GM23248 (cell line): ENCODE measurements at places on chromosomes 6 and 20.

GRCh38 chr20:12902992-12903391, 105.8 kb upstream of the SPTLC3 start:
- DNase-seq: no peak
- no peaks in the 10 kb centered on the region for H3K4me1 ChIP-seq
- no peak overlapping the region for H3K27ac ChIP-seq
- no peak overlapping the region for H3K4me3 ChIP-seq
- H3K36me3 ChIP-seq: no peaks in the 10 kb centered on the region
- H3K27me3 ChIP-seq: no peaks in the 10 kb centered on the region

DNA sequence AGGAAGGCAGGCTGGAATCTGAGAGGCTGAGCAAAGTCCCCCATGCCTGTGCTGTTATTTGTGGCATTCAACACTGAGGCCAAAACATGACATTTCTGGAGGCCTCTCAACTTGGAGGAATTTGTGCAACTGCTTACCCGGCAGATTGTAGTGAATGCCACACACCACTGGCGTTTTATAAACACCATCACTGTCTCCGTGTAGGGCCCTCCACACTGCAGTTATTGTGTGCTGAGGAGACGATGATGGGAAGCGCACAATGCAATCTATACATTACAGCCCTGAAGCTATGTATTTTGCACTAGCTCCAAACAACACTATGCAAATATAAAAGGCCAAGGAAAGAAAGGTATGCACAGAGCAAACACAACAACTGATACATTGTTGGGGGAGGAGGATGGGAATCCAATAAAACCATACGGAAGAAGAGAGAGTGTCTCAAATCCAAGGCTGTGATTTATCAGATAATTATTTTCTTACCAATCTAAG, 106.5 kb downstream of the SMLR1 start:
- peak overlapping the region; percentile 24 for H3K4me3 ChIP-seq
- peak overlapping the region; percentile 16; the same call in 1 of the 2 replicates for H3K27ac ChIP-seq
- DNase-seq: peak; percentile 67
- no peaks in the 10 kb centered on the region for H3K36me3 ChIP-seq

DNA sequence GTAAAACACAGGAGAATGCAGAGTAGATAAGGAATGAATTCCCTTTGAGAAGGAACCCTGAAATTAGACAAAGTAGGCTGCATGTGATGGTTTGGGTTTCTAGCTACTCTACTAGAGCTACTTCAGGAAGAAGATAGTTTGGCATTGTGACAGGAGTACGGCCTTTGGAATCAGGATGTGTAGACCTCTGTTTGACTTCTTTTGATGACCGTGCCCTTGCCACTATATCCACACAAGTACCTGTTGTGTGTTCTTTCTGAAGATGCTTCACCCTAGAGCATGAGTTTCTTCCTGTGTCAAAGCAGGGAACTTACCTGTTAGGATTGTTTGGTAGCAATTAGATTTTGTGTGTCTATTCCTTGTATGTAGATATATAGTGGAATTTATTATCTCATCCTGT, 41.7 kb downstream of the CD2AP start:
- no peaks in the 10 kb centered on the region for H3K36me3 ChIP-seq
- no peaks in the 10 kb centered on the region for H3K27me3 ChIP-seq
- H3K4me3 ChIP-seq: no peak overlapping the region
- H3K27ac ChIP-seq: no peak overlapping the region
- DNase-seq: no peak

- H3K27me3 ChIP-seq: peaks cover 56% of the 10 kb centered on the region
- peak overlapping the region; percentile 60 for H3K4me3 ChIP-seq
- no peak overlapping the region for H3K27ac ChIP-seq
- H3K36me3 ChIP-seq: no peaks in the 10 kb centered on the region
- DNase-seq: peak; percentile 39
Observed at GRCh38 chr6:170291271-170292110, 613 bp upstream of the DLL1 start.

- no peaks in the 10 kb centered on the region for H3K36me3 ChIP-seq
- no peak for DNase-seq
- H3K4me1 ChIP-seq: no peaks in the 10 kb centered on the region
- H3K27ac ChIP-seq: no peak overlapping the region
Observed at GRCh38 chr20:38345643-38346042, 639 bp upstream of the LBP start.

DNA sequence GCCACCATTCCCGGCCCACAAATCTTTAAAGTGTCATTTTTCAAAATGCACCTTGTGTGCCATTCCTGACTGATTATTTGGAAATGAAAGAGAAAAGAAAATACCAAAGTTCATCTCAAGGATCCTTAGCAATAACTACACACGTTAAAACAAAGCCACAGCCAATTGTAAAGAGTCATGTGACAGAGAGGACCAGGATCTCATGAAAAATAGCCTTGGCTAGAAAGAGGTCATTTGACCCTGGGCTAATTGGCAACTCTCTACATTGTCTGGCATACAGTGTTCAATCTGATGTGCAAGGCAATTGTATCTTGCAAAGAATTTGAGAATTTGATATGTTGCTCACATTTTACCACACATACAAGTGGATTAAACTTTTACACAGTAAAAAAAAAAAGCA, 31.6 kb upstream of the HLA-G start:
- H3K36me3 ChIP-seq: no peaks in the 10 kb centered on the region
- peaks cover 10% of the 10 kb centered on the region; the same call in 1 of the 2 replicates for H3K27me3 ChIP-seq
- DNase-seq: no peak
- no peak overlapping the region for H3K27ac ChIP-seq
- H3K4me3 ChIP-seq: no peak overlapping the region

DNA sequence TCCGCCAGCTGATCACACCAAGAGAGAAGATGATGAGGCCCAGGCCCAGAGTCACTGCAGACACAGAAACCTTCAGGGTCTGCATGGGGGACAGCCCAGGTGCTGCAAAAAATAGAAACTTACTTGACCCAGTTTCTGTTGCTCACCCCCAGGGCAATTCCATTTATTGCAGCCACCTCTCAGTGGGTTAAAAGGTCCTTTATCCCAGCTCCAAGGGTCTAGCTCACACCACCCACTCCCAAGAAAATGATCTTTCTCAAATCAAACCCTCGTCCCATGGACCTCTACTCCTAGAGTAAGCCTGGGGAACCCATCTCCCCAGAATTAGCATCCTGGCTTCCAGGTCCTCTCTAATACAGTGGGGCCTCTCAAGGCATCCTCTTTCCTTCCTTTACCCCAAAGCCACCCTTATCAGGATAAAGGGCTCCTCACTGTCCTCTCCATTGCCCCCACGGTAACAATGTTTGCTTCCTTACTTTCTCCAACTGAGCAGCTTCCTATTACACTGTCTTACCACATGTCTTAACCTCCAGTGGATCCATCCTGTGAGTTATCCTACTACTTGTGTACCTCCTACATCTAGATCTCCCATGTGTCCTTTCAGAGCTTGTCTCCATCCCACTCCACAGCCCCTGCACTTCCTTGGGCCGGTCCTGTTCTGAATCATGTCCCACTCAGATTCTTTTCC, 5.1 kb downstream of the HLA-DMB start:
- no peaks in the 10 kb centered on the region for H3K36me3 ChIP-seq
- H3K27me3 ChIP-seq: no peaks in the 10 kb centered on the region; the same call in none of the 2 replicates
- no peak overlapping the region for H3K4me3 ChIP-seq
- no peak for DNase-seq
- no peak overlapping the region for H3K27ac ChIP-seq
- no peaks in the 10 kb centered on the region for H3K4me1 ChIP-seq

GRCh38 chr6:12482386-12483375, 192.5 kb downstream of the EDN1 start:
- H3K27me3 ChIP-seq: no peaks in the 10 kb centered on the region
- no peaks in the 10 kb centered on the region for H3K36me3 ChIP-seq
- DNase-seq: no peak

DNA sequence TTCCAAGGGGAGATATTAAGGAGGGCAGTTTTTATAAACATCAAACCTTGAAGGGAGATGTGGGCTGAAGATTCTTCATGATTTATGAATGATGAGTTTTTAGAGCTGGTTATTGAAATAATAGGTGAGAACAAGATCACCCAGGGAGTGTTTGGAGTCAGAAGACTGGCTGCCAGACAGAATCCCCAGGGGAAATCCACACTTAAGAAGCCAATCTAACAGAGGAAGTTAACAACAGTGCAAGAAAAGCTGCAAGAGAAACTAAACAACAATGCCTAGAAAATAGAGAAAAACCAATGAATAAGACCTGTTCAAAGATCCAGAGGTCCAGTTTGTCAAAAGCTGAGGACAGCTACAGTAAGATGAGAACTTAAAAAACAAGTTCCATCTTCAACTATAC, 167.9 kb upstream of the MAN1A1 start:
- no peak for DNase-seq
- H3K36me3 ChIP-seq: no peaks in the 10 kb centered on the region
- H3K4me1 ChIP-seq: 0 out of 2 replicates have a peak, but pooled peaks cover 2% of the 10 kb centered on the region
- no peaks in the 10 kb centered on the region for H3K27me3 ChIP-seq

DNA sequence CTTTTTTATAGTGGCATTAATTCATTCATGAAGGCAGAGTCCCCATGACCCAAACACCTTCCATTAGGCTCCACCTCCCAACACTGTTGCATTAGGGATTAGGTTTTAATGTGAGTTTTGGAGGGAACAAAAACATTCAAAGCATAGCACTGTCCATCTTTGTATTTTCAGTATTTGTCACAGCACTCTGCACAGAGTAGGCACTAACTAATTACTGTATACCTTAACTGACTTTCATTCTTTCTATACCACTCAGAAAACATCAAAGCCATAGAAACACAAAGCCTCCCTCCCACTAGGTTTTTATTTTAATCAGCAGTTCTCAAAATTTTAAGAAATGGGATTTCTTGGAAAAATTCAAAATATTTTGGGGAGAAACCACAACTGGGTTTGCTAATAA, 21.8 kb upstream of the AHI1 start:
- no peak overlapping the region for H3K27ac ChIP-seq
- H3K4me3 ChIP-seq: no peak overlapping the region
- no peaks in the 10 kb centered on the region for H3K36me3 ChIP-seq
- no peaks in the 10 kb centered on the region for H3K27me3 ChIP-seq
- H3K4me1 ChIP-seq: 0 out of 2 replicates have a peak, but pooled peaks cover 3% of the 10 kb centered on the region
- no peak for DNase-seq

DNA sequence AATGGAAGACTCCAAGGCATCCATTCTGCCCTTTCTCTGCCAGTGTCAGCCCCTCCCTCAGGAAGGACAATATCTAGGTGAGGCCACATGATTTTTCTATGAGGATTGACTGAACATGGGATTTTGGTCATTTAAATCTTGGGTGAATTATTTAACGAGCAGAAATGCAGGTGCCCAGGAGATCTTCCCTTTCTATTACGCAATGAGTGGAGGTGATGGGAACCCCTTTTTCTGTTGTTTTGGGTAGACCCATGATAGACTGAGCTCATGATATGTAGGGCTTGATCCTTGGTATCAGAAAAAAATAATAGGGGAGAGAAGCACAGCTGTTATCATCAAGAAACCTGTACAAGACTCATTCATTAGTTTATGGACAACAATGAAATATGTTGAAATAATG, 112.6 kb upstream of the SPTLC3 start:
- no peak for DNase-seq
- no peaks in the 10 kb centered on the region for H3K4me1 ChIP-seq
- H3K27ac ChIP-seq: no peak overlapping the region
- H3K27me3 ChIP-seq: no peaks in the 10 kb centered on the region; the same call in 1 of the 2 replicates
- H3K36me3 ChIP-seq: no peaks in the 10 kb centered on the region

- no peak overlapping the region for H3K27ac ChIP-seq
- peaks cover 14% of the 10 kb centered on the region; the same call in 1 of the 2 replicates for H3K4me1 ChIP-seq
Observed at GRCh38 chr6:18506382-18507017, 119.3 kb downstream of the RNF144B start.

GRCh38 chr6:169677096-169677495, 24.7 kb downstream of the WDR27 start:
- H3K4me1 ChIP-seq: no peaks in the 10 kb centered on the region
- no peaks in the 10 kb centered on the region for H3K27me3 ChIP-seq
- no peak overlapping the region for H3K27ac ChIP-seq
- no peak overlapping the region for H3K4me3 ChIP-seq
- DNase-seq: no peak

DNA sequence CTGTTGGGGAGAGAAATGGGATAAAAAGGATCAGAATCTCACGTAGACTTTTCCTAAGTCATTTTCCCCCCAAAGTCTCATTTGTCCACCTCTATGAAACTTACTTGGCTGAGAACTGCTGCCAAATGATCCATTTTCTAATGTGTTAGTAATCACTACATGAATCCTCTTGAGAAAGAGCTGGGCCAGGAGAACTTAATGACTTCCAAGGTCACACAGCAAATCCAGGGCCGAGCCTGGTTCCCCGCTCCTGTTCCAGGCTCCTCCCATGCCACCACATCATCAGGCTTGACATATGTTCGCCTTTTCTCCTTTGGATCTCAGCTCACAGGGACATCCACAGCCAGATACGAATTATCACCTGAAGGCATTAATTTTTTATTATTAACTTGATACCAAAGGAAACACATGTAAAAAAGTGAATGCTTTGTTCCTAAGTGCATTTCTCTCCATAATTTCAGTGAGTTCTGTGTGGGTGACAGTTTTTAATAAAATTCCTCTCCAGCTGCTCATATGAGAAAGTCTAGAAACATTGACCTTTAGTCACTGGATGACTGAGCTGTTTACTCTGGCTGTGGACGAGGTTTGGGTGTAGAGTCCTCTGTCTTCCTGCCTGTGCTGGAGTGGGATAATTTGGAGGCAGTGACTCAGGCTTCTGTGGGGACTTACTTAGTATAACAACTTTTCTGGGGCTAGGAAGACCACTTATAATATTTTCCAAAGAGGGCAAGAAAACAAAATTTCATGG, 276.3 kb downstream of the PAX1 start:
- H3K27me3 ChIP-seq: no peaks in the 10 kb centered on the region
- peak overlapping the region; percentile 33 for H3K4me3 ChIP-seq
- no peaks in the 10 kb centered on the region for H3K36me3 ChIP-seq
- H3K27ac ChIP-seq: peak overlapping the region; percentile 96

- no peak for DNase-seq
- no peak overlapping the region for H3K4me3 ChIP-seq
- H3K4me1 ChIP-seq: peaks cover 20% of the 10 kb centered on the region
- no peak overlapping the region for H3K27ac ChIP-seq
Observed at GRCh38 chr6:134057478-134057877, 5.1 kb upstream of the SLC2A12 start.

GRCh38 chr20:24708411-24709295, 239.2 kb downstream of the SYNDIG1 start:
- DNase-seq: no peak
- peaks cover 20% of the 10 kb centered on the region for H3K27me3 ChIP-seq
- H3K4me3 ChIP-seq: no peak overlapping the region
- H3K27ac ChIP-seq: no peak overlapping the region

GRCh38 chr20:37505263-37506151, 15.5 kb upstream of the NNAT start:
- H3K27me3 ChIP-seq: no peaks in the 10 kb centered on the region

- no peaks in the 10 kb centered on the region for H3K4me1 ChIP-seq
- H3K4me3 ChIP-seq: no peak overlapping the region
- peaks cover 20% of the 10 kb centered on the region for H3K27me3 ChIP-seq
- H3K27ac ChIP-seq: no peak overlapping the region
- peak; percentile 47 for DNase-seq
- H3K36me3 ChIP-seq: no peaks in the 10 kb centered on the region
Observed at GRCh38 chr6:133184798-133185372, 56.3 kb upstream of the EYA4 start.
